Transverse colon (tissue), 4 donors: ENCODE measurements at places on chromosomes 6 and 20. TPM values are rescaled to one million over a fixed set of nuclear protein-coding genes. Genes with fewer than 3 reads are reported as not detected.

- H3K27me3 ChIP-seq = peaks cover 6% of the 10 kb centered on the region
- no peaks in the 10 kb centered on the region for H3K4me1 ChIP-seq
- no peaks in the 10 kb centered on the region for H3K36me3 ChIP-seq
- DNase-seq = no peak
- no peak overlapping the region for H3K27ac ChIP-seq
These were observed 11.3 kb upstream of the PKHD1 start for GRCh38 chr6:52098721-52099120.

- DNase-seq = no peak
- no peak overlapping the region for H3K4me3 ChIP-seq
- peaks cover 20% of the 10 kb centered on the region for H3K4me1 ChIP-seq
- H3K27ac ChIP-seq = no peak overlapping the region
These were observed 100.1 kb upstream of the SUPT3H start for GRCh38 chr6:45477790-45478189.

GRCh38 chr20:33679758-33680485 is 5.7 kb upstream of the NECAB3 start:
- no peak overlapping the region for H3K27ac ChIP-seq
- no peaks in the 10 kb centered on the region for H3K36me3 ChIP-seq
- no peak for DNase-seq
- peaks cover 21% of the 10 kb centered on the region for H3K4me1 ChIP-seq
- H3K27me3 ChIP-seq = no peaks in the 10 kb centered on the region
- H3K4me3 ChIP-seq = no peak overlapping the region

DNA sequence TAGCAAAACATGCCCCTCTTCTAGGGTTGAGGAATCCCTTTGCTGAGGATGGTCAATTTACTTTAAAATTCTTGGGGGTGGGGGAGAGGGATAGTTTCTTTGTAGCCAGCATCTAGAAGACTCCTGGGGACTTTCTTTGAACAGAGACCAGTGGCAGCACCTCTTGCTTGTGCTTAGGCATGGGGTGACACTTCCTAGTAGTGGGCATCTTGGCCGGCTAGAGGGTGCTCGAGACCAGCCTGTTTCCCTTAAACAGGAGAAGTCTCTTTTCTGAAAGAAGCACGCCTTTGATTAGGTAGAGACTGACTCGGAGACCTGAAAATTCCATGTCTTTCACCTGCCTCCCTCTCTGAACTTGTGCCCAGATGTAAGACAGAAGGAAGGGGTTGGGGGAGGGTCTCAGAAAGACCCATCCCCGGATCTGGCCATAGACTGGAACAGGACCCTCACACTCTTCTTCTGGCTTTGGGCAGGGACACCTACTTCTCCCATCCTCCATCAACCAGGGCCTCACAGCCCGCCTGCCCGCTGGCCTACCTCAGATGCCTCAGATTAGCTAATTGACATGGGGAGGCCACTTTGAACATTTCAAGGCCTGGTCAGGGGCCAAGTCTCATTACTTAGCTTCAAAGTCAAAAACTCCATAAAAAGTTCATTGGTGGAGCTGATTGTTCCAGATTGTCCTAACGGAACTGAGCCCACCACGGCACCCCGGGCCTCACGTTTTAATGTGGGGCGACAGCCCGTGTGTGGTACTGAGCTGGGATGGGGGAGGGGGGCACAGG is 172.2 kb downstream of the CDC5L start:
- no peaks in the 10 kb centered on the region for H3K36me3 ChIP-seq
- H3K4me1 ChIP-seq = no peaks in the 10 kb centered on the region
- peaks cover 18% of the 10 kb centered on the region for H3K27me3 ChIP-seq
- H3K4me3 ChIP-seq = no peak overlapping the region
- H3K27ac ChIP-seq = no peak overlapping the region

XKR7 gene
- total RNA-seq = not detected

LINC00237 gene
- total RNA-seq = not detected
